ENCODE measurements at places on chromosomes 12 and 14.

GRCh38 chr14:89331398-89331797 is 85.6 kb downstream of the FOXN3 start:
- DNase-seq, result no peak

DNA sequence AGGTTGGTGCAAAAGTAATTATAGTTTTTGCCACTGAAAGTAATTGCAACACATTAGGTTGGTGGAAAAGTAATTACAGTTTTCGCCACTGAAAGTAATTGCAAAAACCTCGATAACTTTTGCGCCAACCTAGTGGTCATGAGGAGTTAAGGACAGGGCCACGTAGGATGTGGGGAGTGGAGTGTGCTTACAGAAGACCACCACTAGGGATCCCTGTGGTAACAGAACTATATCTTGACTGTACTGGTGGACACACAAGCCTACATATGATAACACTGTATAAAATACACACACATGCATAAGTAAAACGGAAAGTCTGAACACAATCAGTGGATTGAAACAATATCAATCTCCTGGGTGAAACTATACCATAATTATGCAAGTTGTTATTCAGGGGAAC is 187.4 kb upstream of the ABCD2 start:
- DNase-seq, result no peak

DNA sequence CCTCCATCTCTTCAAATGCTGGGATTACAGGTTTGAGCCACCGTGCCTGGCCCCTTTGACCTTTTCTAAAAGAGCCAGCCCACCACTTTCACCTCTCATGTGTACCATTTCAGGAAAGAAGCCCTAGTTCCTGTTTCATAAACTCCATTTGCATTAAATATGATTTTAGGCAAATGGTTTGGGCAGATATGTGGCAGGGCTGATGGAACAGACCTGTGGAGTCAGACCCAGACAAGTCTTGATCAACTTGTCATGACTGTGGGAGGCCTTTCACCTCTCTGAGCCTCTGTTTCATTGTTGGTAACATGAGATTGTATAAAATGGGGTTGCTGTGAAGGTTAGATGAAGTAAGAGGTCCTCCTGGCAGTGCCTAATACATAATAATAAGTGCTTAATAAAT is 5.2 kb upstream of the MAP3K9 start:
- DNase-seq, result no peak

- no peak for DNase-seq
Measured at GRCh38 chr12:84150201-84150600, 762.4 kb downstream of the SLC6A15 start.

DNA sequence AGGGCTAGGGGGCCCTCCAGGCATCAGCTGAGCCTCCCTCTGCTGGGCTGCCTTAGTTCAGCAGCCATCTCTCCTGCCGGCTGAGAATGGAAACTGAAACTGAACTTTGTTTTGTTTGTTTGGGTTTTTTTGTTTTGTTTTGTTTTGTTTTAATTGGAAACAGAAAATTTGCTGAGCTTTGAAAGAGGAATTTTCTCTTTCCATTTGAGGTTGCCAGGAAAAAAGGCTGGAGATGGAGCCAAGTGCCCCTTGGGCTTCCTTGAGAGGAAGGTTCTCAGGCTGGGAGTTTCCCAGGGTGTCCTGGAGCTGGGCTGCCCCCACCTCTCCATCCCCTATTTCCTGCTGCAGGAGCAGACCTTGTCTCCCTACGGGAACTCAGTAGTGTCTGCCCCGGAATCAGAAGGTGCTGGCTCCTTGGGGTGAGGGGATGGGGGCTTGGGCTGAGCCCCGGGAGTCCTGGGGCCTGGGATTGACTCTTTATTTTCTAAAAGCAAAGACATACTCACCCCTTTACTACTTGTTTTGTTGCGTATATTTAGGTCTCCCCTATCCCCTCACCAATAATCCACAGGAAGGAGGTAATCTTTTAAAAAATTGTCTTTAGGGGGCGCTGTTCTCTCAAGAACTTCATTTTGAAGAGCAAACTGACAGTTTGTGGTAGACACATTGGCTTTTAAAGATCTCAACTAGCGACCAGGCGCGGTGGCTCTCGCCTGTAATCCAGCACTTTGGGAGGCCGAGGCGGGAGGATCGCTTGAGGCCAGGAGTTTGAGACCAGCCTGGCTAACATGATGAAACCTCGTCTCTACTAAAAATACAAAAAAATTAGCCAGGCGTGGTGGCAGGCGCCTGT is 21.3 kb upstream of the OASL start:
- DNase-seq, result no peak

DNA sequence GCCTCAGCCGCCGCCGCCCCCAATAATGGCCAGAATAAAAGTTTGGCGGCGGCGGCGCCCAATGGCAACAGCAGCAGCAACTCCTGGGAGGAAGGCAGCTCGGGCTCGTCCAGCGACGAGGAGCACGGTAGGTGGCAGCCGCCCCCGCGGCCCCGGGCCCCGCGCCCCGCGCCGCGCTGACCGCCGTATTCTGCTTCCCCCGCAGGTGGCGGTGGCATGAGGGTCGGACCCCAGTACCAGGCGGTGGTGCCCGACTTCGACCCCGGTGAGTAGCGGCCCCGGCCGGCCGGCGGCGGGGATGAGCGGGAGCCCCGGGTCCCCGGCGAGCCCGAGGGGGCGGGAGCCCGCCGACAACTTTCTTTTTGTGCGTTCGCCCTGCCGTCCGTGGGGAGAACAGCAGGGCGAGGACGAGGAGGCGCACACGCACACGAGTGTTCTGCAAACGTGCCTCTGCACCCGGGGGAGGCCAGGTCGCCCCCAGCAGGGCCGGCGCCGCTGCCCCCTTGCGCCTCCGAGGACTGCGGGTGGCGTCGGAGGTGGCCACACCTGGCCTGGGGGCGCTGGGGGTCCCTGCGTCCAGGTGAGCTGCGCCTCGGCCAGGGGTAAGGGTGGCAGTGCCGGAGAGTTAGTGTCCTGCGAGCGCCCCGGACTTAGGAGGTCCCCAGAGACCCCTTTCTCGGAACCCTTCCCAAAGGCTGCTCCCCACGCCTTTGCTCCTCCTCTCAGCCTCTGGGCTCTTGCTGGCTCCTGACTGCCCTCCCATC is 794 bp downstream of the RCOR1 start:
- no peak for DNase-seq

GRCh38 chr14:93970585-93970964 is 5.8 kb downstream of the ASB2 start:
- DNase-seq, result no peak

GRCh38 chr14:88879022-88879421 is 54.6 kb downstream of the TTC8 start:
- no peak for DNase-seq

- DNase-seq, result no peak
Measured at GRCh38 chr12:48788854-48789775, at the start of gene ADCY6. ADCY6 (minus strand) TSS chr12:48789089; CDS start chr12:48783434, 5,655 bp downstream.

- no peak for DNase-seq
Measured at GRCh38 chr14:32408018-32408417, 78.9 kb downstream of the AKAP6 start.

DNA sequence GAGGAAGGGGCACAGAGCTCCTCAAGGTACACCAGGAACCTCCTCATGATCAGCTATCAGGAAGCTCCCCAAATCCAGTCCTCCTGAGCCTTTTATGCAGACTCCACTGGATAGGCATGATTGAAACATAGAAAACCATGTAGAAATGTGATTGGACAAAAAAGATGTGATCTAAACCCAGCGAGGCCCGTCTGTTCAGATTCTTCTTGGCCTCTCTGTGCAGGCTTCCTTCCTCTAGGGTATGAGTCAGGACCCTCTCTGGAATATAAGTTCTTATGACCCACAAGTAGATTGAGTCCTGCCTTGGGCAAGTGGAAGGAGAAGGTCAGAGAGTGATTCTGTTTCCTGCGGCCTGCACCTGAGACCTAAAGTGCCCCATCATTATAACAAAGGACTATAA is 166.3 kb downstream of the PHLDA1 start:
- no peak for DNase-seq

- DNase-seq, result no peak
Measured at GRCh38 chr12:46438719-46439319, 66.2 kb upstream of the SLC38A2 start.

GRCh38 chr12:65533177-65533883 is 254.8 kb downstream of the MSRB3 start:
- DNase-seq, result no peak

- DNase-seq, result no peak
Measured at GRCh38 chr14:50984036-50984710, 39.9 kb upstream of the PYGL start.

DNA sequence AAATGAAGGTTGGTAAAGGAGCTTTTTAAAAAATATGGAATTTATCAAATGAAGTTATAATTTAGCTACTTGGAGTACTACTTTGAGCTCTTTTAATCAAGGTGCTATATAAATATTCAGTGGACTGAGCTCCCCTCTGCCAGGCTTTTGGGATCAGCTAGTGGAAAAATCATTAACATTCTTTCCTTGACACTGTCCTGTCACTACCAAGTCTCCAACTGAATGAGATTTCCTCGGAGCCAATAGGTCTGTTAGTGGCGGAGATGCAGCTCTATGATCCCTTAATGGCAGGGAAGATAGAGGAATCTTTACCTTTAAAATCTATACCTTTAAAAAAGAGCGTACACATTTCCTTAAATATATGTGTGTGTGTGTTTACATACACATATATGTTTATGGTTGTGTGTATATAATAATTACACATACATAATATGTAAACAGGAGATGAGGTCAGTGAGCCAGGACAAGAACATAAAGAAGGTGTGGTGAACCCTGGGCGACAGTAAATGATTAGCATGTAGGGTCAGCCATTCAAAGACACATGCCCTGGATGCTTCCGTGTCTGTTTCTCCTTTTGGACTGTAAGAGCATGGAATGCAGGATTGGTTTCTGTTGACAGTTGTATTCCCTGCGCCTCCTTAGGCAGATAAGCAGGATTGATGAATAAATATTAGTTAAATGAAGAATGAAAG is 47.7 kb upstream of the ATP2A2 start:
- DNase-seq, result no peak

DNA sequence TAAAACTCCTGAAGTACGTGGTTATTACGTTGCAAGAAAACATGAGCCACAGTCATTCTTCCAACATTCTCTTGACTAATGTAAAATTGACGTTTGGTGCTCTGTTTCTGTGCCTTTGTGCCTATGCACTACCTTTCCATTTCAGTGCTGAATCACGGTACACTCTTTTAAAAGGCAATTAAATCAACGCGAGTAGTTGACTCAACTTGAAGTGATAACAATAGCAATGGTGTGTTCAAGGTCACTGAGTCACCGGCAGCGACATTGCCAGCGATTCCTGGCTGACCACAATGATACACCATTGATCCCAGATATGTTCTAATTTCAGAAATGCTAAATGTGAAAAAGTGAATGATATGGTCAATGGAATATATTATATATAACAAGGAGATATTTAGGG is 17.8 kb downstream of the AK7 start:
- DNase-seq, result no peak

DNA sequence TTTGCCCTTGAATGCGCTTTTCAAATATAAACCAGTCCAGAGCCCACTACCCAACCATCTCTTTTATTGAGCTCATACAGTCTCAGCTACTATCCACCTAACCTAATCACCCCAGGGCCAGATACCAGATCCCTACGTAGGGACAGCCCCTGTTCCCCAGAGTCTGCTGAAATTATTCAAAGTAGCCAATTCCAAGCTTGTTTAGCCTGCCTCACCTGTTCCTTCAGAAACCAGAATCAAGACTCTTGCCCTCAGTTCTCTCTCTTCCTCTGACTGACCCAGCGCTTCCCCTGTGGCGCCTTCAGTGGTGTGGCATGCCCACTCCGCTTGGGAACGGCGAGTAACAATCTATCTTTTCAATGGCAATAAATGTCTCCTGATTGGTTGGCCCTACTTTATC is 18.8 kb downstream of the BMAL2 start:
- no peak for DNase-seq

DNA sequence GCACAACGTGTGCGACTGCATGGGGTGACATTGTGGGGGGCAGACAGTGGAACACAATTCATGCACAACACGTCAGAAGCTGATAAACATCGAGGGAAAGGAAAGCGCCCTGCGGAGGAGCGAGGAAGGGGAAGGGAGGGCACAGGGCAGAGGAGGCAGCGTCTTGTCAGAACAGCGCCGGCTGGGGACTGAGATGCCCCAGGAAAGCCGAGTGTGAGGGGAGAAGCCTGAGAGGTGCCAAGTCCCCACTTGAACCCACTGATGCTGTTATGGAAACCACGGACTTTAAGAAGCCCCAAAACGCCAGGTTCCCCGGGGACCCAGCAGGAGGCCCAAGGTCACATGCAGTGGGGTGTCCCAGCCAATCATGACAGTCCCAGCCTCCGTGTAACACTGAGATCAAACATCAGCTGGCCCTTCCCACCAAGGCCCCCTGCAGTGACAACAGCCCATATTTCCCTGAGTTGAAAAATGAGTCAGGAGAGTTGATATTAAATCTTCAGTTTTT is 70.0 kb downstream of the GALNT9 start:
- no peak for DNase-seq

DNA sequence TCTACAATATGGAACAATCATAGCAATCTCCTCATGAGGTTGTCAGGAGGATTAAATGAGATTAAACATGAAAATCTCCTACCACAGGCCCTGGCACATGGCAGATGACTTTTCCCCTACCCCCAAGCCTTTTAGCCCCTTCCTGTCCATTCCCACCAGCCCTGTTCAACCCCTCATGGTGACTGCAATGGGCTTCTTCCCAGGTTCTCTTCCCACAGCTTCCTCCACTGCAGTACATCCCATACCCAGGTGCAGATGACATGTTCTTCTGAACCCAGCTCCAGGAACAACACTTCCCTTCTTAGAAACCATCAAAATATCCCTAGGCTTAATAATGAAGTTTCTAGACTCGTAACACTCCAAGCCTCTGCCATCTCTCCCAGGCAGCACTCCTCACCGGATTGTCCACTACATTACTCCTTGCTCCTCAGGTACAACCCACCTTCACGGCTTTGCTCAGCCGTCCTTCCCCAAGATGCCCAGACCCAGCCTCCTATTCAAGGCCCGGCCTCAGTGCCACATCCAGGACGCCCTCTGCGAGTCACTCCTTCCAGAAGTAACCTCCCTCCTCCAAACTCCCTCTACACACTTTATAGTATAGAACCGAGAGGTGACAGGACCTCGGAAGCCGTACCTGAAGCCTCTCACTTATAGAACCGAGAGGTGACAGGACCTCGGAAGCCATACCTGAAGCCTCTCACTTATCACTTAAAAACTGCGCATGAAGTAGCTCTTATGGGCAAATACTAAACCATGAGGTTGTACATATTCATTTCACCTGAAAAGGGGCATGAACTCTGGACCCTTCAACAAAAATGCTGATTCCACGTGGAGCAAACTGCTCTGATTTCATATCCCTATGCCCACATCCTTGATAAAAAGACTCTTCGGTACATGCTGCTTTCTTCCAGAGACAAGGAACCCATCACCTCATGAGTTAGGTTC is 1.5 kb downstream of the CRACR2A start:
- no peak for DNase-seq

GRCh38 chr12:105352940-105353635 is 22.6 kb downstream of the C12orf75 start:
- no peak for DNase-seq

GRCh38 chr14:74552623-74553022 is 59.1 kb downstream of the ISCA2 start:
- DNase-seq, result no peak

- no peak for DNase-seq
Measured at GRCh38 chr12:5497329-5498053, 65.6 kb downstream of the NTF3 start.
